ENCODE measurements at places on chromosomes 4 and X. TPM values are rescaled to one million over a fixed set of nuclear protein-coding genes. Genes with fewer than 3 reads are reported as not detected.

DNA sequence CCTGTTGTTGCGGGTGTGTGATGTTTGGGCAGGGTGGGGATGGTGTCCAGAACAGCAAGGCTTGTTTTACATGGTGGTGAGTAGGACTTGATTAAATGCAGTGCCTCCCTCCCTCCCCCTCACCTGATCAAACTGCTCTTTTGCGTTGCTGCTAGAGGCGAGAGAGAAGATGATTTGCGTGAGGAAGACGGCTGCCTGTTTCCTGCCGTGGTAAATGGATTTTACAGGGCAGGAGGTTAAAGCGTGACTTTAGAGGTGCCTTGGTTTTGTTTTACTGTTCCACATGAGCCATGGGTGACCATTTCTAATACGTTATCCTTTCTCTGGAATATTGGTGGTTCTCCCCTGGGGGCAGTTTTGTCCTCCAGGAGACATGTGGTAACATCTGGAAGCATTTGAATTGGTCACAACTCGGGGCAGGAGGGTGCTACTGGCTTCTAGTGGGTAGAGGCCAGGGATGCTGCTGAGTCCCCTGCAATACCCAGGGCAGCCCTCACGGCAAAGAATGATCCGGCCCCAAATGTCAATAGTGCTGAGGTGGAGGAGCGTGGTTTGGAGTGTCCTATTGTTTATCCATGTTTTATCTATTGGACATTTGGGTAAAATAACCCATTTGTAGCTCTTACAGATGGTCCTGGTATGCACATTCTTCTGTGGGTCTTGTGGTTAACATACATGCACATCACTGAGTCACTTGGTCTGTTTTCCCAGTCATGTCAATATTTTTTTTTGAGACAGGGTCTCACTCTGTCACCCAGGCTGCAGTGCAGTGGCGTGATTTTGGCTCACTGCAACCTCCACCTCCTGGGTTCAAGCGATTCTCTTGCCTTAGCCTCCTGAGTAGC is 73.7 kb downstream of the SHROOM2 start:
- DNase-seq = peak; percentile 85

DNA sequence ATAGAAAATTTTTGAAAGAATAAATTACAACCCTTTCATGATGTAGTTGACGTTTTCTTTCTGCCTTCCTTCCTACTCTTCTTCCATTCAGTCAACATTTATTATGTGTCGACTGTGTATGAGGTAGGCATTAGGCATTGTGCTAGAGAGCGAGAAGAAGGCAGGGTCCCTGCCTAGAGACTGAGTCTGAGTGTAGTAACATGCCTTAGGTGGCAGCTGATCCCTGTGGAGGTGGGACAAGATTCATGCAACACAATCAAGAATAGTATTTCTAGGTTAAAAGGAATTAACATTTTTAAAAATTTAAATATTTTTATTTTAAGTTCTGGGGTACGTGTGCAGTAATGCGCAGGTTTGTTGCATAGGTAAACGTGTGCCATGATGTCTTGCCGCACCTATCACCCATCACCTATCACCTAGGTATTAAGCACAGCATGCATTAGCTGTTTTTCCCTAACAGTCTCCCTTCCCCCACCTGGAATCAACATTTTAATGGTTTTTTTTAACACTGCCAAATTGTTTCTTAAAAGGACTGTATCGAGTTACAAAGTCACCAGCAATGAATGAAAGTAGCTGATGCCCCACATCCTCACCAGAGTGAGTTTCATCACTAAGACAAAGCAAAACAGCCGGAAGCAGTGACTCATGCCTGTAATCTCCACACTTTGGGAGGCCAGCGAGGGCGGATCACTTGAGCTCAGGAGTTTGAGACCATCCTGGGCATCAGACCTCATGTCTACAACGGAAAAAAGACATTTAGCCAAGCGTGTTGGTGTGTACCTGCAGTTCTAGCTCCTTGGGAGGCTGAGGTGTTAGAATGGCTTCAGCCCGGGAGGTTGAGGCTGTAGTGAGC is 84.0 kb downstream of the WWC2 start:
- peak; percentile 93 for DNase-seq

- no peak for DNase-seq
Measured at GRCh38 chrX:129310000-129310399, 213.3 kb downstream of the SMARCA1 start.

- no peak for DNase-seq
Measured at GRCh38 chrX:13482746-13483541, 86.5 kb upstream of the EGFL6 start.

DNA sequence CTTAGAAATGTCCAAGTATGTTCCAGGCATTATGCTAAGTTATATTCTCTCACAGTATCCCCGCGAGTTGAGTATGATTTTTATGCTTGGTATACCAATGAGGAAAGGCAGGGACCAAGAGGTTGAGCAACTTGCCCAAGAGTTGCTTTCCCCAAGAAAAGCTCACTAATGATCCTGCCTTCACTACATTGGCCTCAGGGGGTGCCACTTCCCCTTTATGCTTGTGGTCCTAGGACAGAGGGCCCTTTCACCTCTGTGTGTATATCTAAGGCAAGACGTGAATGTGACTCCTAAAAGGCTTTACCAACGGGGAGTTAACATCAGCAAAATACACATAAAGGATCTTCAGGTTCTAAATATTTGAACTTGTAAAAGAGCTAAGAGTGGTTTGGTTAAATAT is 164.4 kb upstream of the CPEB2 start:
- DNase-seq = no peak

DNA sequence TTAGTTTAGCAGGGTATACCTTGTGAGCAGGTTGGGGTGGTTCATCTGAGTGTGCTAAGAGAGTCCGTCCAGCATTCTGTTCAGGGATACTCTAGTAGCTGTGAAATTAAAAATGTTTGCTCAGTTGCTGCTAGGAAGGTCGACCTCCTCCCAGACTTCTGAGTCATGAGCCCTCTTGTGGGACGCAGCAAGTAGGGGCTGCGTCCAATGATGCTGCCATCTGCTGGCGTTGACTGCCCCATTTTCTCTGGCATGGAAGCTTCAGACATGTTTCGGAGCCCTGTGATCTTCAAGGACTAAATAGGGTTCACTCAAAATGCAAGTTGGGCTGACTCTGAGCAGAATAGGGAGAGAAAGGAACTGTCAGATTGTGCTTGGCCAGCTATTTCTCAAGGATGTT is 201.0 kb upstream of the ARSJ start:
- peak; percentile 81 for DNase-seq

GRCh38 chr4:188297873-188298272 is 158.6 kb downstream of the TRIML1 start:
- no peak for DNase-seq

DNA sequence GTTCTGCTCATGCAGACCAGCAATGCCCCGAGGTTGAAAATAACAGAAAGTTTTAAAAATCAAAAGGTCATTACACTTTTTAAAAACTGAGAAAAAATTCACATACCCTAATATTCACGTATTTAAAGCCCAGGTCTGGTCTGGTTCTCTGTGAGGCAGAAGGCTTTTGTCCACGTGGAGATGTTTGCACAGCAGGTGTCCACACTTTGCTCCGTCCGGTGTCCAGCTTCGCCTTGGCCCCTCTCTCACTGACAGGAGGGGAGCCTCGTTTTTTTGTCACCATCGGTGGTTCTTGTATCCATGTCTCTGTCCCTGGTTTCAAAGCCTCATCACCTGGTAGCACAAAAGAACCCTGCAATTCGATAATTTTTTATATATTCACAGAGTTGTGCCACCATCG is 434.6 kb upstream of the FRG1 start:
- no peak for DNase-seq

DNA sequence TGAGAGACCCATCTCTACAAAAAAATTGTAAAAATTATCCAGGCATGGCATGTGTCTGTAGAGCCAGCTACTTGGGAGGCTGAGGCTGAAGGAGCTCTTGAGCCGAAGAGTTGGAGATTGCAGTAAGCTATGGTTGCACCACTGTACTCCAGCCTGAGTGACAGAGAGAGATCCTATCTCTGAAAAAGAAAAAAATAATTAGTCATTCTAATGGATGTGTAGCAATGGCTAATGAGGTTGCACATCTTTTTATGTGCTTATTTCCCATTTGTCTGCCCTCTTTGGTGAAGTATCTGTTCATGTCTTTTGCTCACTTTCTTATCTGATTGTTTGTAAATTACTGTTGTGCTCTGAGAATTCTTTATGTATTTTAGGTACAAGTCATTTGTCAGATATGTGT is 19.0 kb upstream of the MAML3 start:
- DNase-seq = no peak

- DNase-seq = no peak
Measured at GRCh38 chrX:37367946-37368345, 18.8 kb downstream of the PRRG1 start.

DNA sequence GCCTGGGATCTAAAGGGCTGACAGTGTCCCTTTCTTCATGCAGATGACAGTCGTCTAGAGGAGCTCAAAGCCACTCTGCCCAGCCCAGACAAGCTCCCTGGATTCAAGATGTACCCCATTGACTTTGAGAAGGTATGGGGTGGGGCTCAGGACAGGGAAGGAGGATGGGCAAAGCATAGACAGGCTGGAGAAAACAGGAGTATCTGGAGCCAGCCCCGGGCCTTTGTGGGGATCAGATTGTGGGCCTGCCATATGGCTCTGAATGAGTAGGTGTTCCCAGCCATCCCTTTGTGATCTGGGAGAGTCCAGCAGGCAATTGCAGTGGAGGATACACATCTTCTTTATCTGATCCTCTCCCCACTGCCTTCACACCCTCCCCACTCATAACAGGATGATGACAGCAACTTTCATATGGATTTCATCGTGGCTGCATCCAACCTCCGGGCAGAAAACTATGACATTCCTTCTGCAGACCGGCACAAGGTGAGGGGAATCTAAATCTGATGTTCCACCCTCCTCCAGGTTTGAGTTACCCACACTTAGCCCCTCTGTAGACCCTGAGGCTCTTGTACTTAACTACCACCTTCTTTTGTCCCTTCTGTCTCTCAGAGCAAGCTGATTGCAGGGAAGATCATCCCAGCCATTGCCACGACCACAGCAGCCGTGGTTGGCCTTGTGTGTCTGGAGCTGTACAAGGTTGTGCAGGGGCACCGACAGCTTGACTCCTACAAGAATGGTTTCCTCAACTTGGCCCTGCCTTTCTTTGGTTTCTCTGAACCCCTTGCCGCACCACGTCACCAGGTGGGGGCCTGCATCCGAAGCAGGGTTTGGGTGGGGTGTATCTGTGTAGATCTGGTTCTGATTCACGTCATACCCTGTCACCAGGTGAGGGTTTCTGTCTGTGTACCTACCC is 5.8 kb upstream of the CDK16 start:
- DNase-seq = no peak

GRCh38 chrX:107744868-107745267 is 30.7 kb downstream of the TSC22D3 start:
- no peak for DNase-seq

- peak; percentile 17 for DNase-seq
Measured at GRCh38 chr4:176150356-176150682, 45.1 kb downstream of the SPATA4 start.

DNA sequence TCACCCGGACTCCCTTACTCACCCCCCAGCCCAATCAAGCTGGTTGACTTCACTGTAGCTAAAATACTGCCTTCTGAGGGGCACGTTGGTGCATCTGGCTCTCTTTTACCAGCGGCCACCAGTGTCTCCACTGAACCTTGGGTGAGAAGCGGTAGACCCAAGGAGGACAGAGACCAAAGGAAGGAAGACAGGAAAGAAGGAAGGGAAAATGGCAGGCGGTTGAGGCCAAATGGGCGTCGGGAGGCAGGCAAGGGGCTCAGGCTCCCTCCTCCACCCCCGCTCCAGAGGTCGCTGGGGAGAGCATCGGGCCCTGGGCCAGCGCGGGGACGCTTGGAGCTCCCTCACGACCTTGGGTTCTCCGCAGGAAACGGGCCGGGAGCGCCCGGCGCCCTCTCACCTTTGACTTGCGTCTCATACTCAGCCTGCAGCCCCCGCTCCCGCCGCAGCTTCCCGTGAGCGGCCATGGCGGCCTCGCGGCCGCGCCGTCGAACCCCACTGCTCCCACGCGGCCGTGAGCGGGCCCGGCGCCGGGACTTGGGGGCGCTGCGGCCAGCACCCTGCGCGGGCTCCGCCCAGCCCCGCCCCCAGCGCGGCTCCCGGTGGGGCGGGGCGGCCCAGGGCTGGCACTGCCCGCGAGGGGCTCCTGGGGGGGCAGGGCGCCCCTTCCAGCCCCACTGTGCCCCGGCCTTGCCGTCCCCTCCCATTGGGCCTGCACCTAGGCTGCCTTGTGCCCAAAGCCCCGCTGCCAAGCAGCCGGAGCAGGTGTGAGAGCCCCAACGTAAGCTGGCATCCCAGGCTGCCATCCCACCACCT is at the start of gene ARHGAP4:
ARHGAP4 (minus strand) TSS at position 526 of the 813 bp plus-strand sequence; CDS start at position 464, 62 bp downstream.
- no peak for DNase-seq

DNA sequence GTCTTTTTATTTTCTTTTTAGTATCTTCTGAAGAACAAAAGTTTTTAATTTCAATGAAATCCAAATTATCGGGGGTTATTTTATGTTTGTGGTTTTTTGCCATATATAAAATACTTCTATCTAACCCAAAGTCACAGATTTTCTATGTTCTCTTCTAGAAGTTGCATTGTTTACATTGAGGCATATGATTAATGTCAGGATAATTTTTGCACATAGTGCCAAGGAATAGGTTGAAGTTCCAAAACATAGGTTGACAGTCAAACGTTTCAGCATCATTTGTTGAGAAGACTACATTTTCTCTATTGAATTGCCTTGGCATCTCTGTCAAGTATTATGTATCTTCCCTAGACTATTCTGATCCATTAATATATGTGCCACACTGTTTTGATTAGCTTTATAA is 64.5 kb downstream of the ANKRD17 start:
- DNase-seq = no peak

FAM47C gene
- total RNA-seq = not detected

SLBP gene
- 44.5 TPM for total RNA-seq

HTRA3 gene
- total RNA-seq = 35.2 TPM

TMEM255A gene
- total RNA-seq = 4.6 TPM

BRCC3 gene
- total RNA-seq = 21.8 TPM

SHROOM2 gene
- total RNA-seq = 15.9 TPM

MAGEB16 gene
- not detected for total RNA-seq

PIN4 gene
- total RNA-seq = 8.7 TPM

IL2RG gene
- 0.59 TPM for total RNA-seq

C4orf54 gene
- total RNA-seq = not detected
